ENCODE measurements at places on chromosomes 4 and X. TPM values are rescaled to one million over a fixed set of nuclear protein-coding genes. Genes with fewer than 3 reads are reported as not detected.

- DNase-seq = no peak
Observed at GRCh38 chr4:108264693-108265092, 96.0 kb upstream of the LEF1 start.

DNA sequence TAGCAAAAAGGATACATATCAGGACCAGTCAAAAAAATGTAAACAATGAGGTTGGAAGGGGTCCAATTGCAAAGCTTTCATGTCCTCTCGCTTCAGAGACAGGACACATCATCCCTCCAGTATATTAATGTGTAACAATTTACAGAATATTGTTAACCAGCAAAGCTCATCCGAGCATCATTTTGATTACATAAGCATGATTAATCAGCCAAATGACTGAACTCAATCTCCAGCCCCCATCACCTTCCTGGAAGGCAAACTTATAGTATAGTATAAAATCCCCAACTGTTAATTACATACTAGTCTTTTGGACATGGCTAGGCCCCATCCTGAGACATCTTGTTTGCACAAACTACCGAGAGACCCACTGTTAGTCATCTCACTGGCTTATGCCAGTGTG, 77.6 kb upstream of the TRAM1L1 start:
- DNase-seq = no peak

DNA sequence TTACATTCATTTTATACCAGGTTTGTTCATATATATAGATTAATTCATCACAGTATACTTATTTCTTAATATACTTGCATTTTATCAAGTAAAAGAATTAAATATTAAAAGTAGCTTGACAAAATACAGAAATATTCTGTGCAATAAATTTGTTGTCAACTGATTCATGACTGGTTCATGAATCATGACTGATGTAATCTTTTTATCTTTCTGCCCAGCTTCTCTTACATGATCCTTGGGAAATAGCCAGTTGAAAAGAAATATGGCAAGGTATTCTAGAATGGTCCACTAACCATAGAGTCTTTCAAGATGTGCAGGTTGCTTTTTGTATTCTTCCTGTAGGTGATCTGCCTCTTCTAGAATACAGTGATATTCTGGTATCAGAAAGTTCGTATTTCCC, 4.2 kb upstream of the CCNA2 start:
- DNase-seq = no peak

DNA sequence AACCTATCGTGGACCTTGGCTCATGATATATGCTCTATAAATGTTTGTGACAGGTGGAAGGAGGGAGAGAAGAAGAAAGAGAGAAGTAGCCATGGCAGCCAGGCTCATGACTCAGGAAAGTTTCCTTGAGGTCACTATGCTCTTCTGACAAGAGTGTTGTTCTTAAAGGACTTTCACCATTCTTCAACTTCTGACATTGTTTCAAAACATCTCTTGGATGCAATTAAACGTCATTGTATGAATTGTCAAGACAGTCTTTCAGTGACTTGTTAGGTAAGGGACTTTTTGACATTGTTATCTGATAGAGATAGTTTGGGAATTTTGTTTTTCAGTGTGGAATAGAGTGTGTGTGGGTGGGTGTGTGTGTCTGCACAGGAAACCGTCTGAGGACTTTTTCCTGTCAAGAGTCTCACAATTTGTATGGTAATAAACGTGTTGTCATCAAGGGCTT, 617.0 kb downstream of the MID1IP1 start:
- DNase-seq = no peak

GRCh38 chr4:110483516-110483915, 7.6 kb downstream of the ENPEP start:
- DNase-seq = no peak

GRCh38 chr4:27057662-27058061, 197.0 kb downstream of the STIM2 start:
- no peak for DNase-seq

DNA sequence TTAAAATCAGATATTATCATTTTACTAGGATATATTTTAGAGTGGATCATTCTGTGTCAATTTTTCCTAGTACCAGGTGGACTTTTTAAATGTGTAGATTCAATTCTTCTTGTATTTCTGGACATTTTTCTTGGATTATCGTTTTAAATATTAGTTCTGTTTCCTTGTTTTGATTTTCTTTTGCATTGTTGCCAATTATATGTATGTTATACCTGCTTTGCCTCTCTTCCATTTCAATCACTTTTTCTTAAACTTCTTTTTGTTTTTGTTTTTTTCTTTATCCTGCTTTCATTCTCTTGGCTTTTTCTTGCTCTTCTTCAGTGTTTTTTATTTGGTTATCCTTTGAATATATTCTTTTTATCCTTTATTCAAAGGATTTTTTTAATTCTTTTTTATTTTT, 141.0 kb downstream of the STOX2 start:
- DNase-seq = no peak

DNA sequence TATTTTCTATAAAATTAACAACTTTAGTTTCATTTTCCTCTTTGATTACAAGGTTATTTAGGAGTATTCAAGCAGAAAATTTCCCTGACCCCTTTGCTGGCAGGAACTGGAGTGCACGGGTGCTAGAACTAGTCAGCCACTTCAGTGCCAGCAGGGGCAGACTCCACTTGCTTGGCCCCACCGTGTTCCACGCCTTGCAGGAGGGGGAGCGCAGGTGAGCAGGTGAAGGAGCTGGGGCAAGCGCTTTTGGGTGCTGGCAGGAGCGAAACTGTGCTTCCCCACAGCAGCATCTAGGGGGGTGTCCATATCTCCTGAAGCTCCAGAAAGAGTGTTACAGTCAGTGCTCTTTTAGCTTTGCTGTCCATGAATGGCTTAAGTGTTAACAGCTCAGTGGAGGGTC, 45.5 kb downstream of the MID2 start:
- DNase-seq = no peak

SLC7A11 gene
- 0.08 TPM for total RNA-seq

IBSP gene
- not detected for total RNA-seq

C4orf33 gene
- 3.3 TPM for total RNA-seq

AFAP1 gene
- total RNA-seq = 6.2 TPM

Measured in Right ventricle myocardium superior (tissue), 1 donor.